Sigmoid colon (tissue), 7 donors: ENCODE measurements at places on chromosomes 16 and 17. TPM values are rescaled to one million over a fixed set of nuclear protein-coding genes. Genes with fewer than 3 reads are reported as not detected.

Gene QPRT
- total RNA-seq: 4.3 TPM

DNA sequence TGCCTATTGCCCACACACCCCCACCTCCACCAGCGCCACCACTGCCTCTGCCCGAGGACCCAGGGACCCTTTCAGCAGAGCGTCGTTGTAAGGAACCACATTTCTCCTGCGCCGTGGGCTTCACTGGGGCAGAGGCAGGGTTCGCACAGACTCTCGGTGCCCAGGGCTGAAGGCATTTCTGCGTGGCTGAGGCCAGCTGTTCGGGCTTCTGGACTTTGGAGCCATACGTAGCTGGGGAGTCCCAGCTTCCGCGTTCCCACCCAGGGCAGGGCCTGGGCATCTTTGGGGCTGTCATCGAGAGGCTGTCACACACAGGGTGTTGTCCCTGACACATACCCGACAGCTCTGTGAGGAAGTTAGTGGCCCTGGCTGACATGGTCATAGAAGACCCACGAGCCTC is 16.0 kb upstream of the SMIM5 start:
- DNase-seq: no peak

- no peak for DNase-seq
Measured at GRCh38 chr16:19749571-19750080, 31.6 kb downstream of the IQCK start.

- DNase-seq: no peak
Measured at GRCh38 chr17:2017274-2017941, 7.7 kb downstream of the RTN4RL1 start.

DNA sequence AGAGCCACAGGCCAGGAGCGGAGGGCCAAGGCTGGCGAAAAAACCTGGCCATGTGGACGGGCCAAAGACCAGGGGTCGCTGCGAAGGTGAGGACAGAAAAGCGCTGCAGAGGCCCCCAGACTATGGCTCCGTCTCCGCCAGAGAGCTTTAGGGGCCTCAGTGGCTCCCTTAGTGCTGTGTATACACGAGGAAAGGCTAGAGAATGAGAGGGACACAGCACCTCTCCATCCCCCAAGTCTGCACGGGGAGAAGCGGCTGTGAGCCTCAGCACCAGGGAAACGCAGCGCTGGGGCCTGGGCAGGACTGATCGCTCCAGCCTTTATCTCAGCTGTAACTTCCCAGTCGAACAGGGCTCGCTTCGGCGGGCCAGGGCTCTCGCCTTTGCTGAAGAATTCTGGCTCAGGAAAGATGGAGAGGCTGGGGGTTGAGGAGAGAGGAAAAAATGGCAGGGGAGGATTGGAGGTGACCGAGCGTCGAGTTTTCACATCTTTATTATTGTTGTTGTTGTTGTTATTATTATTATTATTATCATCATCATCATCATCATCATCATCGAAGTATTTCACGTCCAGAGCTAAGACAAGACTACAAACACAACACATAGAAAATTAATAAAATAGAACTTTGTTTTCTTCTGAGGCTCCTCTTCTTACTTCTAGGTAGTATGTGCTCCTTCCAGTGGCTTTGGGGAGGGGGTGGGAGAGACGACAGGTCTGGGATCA is 1.9 kb upstream of the HOXB5 start:
- DNase-seq: no peak

DNA sequence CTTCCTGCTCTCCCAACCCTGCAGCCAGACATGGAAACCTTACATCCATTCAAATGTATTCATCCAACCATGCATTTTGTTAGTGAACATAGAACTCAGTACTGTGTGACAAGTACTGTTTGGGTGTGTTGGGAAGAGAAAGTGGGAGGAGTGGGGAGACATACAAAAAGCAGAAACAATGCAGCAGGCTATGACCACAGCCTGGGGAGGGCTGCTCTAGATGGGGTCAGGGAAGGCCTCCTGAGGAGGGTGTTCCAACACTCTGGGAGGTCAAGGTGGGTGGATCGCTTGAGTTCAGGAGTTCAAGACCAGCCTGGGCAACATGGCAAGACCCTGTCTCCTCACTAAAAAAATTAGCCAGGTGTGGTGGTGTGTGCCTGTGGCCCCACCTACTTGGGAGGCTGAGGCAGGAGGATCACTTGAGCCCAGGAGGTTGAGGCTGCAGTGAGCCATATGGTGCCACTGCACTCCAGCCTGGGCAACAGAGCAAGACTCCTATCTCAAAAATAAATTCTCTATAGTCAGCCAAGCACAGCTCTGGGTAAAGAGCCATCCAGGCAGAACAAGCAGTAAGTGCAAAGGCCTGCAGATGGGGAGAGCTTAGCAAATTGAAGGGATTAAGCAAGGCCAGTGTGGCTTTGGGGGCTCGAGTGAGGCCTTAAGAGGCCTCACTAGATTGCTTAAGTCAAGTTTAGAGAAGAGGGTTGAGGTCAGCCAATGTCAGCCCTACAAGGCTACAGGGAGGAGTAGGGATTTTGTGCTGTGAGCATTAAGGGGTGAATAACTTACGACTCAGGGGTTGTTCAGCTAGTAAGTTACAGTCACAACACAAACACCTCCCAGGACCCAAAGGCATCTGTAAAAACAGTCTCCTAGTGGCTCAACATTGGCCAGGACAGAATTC is 5.5 kb downstream of the SLC13A2 start:
- DNase-seq: no peak

- DNase-seq: no peak
Measured at GRCh38 chr16:35744726-35745125, 2285.3 kb downstream of the TP53TG3F start.
